Spleen (tissue), 13 donors: ENCODE measurements at places on chromosomes 7 and 10. TPM values are rescaled to one million over a fixed set of nuclear protein-coding genes. Genes with fewer than 3 reads are reported as not detected.

Gene ASZ1
- not detected for total RNA-seq

- no peak for DNase-seq
- H3K4me3 ChIP-seq = no peak overlapping the region
- no peaks in the 10 kb centered on the region for H3K4me1 ChIP-seq
- no peaks in the 10 kb centered on the region for H3K27me3 ChIP-seq
- H3K27ac ChIP-seq = no peak overlapping the region
These were observed 578.5 kb upstream of the MKI67 start for GRCh38 chr10:128704716-128705115.

DNA sequence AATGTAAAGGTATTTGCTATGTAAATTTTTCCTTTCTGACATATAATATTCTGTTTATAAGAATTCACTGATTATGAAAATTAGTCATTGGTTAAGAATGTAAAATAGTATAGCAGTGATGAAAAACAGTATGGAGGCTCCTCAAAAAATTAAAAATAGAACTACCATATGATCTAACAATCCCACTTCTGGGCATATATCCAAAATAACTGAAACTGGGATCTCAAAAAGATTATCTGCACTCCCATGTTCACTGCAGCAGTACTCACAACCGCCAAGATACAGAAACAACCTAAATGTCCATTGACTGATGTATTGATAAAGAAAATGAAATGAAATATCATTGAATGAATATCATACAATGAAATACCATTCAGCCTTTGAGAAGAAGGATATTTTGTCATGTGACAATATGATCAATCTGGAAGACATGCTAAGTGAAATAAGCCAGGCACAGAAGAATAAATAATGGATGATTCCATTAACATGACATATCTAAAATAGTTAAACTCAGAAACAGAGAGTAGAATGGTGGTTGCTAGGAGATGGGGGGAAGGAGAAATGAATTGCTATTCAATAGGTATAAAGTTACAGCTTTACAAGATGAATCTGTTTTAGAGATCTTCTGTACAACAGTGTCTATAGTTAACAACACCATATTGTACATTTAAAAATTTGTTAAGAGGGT lies 14.0 kb downstream of the C10orf88 start:
- H3K4me3 ChIP-seq = no peak overlapping the region
- H3K36me3 ChIP-seq = peaks cover 62% of the 10 kb centered on the region
- no peak overlapping the region for H3K27ac ChIP-seq
- DNase-seq = no peak

Gene GIMAP4
- 169 TPM for total RNA-seq

Gene HKDC1
- total RNA-seq = 0.70 TPM

GRCh38 chr7:101870361-101871062 lies 53.1 kb downstream of the CUX1 start:
- no peak for DNase-seq
- H3K36me3 ChIP-seq = no peaks in the 10 kb centered on the region
- H3K27me3 ChIP-seq = no peaks in the 10 kb centered on the region
- H3K4me1 ChIP-seq = no peaks in the 10 kb centered on the region
